NCI-H446 (cell line): ENCODE measurements at places on chromosomes 12 and 14.

DNA sequence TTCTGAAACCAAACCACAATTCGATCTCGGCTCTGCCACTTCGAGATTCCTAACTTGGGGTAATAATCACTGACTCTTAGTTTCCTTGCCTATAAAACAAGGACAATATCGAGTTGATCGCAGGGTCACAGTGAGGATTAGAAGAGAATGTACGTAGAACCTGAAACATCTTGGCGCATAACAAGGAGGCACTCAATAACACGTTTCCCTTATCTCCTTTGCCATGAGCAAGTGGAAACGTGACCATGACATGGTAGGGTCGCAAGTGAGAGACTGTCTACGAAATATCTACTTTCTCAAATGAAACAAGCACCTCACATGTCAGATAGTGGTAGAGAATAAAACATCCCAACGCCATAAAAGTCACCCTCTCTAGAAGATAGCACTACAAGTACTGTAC lies 2.3 kb downstream of the DICER1 start:
- DNase-seq = no peak

DNA sequence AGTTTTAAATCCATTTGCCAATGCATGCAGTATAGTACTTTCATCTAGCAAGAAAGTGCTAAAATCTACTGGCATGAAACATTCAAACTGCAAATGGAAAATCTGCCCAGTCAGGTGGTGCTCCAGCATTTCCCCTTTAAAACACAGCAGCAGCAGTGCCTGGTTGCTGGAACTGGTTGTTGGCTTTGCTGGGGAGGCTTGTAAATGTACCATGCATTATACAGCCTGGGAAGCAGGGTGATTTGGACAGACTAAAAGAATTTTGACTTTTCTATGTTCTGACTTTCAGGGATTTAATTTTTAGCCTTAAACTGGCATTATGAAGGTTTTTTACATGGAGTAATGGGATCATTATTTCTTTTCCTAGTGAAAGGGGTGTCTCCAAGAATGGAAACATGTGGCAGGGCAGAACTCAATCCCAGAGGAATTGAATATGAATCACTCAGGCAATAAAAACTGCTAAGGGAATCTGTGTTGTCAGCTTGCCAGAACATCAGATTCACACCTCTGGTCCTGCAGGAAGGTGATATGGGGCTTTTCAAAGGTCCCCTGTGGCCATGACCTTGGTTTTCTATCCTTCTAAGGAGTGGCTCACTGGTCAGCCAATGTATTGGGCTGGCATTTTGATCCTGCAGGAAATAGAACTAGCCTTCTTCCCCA lies 9.0 kb upstream of the PAX9 start:
- no peak for DNase-seq

GRCh38 chr12:64950711-64951298 lies 126.4 kb downstream of the TBC1D30 start:
- no peak for DNase-seq

GRCh38 chr12:3531496-3531895 lies 40.5 kb downstream of the PRMT8 start:
- DNase-seq = no peak

GRCh38 chr14:37115406-37115805 lies 57.0 kb downstream of the SLC25A21 start:
- DNase-seq = no peak

DNA sequence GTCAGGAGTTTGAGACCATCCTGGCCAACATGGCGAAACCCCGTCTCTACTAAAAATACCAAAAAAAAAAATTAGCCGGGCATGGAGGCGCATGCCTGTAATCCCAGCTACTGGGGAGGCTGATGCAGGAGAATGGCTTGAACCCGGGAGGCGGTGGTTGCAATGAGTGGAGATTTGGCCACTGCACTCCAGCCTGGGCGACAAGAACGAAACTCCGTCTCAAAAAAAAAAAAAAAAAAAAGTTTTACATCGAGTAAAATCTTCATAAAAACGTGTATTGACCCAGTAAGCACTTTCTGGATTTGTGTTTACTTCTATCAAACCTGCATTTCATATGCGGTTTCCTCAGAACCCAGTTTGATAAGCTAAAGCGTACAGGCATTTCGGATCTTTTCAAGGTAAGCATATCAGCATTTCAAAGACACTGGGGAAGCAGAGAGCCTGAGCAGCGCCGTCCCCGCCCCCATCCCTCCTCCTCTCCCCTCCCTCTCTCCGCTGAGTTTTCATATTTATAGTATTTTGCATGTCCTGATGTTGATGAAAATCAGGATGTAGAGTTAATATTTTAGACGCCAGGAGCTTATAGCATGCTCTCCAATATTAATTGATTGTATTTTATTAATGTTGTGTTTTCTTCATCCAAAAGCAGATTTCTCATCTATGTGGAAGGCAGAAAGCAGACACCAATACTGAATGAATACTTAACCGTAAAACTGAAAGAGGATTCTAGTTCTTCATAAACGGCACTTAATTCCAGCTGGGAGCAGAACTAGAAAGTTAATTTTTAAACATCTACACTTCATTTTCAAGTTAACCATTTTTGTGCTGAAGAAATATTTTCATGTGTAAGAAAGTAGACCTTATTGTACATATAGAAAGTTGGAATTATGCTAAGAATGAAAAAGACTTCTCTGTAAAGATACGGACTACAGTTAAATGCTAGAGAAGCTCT lies 9.2 kb upstream of the HIP1R start:
- DNase-seq = no peak

DNA sequence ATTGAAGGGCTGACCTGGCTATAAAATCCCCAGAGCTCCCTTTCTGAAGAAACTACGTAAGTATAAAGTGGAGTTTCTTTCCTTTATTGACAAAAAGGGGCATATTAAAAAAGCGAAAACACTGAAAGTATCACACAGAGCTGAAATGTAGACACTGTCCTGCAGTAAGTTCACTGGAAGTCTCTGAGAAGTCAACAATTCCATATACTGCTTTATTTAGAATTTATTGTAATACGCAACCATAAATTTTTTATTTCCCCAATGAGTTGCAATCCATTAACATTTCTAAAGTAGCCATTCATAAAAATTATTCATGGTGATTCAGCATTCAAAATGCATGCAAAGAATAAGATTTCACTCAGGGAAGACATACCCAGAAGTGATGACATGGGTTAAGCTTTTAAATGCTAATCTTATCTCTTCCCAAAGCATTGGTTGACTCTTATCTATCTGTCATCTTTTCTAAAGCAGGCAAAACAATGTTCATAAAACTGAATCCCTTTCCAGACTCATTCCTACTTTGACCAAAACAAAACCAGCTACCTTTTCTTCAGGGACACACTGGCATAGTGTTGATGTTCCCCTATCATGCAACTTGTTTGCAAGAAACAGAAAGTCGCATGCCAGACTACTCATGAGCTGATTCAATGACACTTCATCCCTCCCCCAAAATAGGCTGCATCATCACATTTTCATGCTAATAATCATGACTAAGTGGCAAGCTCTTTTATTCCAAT lies 17.3 kb downstream of the KITLG start:
- no peak for DNase-seq

DNA sequence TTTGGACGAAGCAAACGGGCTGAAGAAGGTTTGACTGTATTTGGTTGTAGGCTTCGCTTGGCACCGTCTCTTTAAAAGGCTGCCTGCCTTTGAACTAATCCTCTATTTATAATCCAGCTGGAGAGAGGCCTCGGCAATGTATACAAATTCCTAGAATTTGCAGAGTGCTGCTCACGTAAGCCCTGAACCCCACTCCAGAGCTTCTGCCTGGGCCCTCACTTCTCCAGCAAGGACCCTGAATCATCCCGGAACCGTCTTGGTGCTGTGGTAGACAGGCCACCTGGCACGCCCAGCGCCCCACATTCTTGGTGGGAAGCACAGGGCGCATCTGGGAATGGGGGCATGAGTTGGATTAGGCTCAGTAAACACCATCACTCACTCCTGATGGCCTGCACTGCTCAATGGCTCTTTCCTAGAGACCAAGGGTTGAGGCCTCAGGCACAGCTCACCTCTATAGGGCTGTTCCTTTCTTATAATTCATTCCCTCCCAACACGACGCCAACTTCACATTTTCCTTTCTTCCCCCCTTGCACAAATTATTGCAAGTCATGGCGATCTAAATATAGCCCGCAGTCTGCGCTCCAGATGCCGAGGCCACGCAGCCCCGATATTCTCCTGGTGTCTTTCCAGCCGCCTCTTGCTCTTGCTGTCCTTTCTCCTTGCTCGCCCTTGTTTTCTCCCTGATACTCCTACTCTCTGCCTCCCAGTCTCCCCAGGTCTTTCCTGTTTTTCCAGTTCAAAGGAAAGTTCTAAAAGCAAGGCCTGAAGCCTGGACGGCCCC lies 141.0 kb downstream of the ZFP36L1 start:
- no peak for DNase-seq

DNA sequence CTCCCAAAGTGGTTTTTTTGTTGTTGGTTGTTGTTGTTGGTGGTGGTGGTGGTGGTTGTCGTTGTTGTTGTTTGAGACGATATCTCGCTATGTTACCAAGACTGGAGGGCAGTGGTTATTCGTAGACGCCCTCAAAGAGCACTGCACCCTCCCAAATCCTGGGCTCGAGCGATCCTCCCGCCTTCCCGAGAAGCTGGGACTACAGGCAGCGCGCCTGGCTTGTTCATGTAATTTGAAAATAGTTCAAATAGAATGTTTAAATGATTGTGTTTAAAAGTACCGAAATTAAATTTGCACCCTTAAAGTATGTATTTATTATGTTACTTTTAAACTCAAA lies 439 bp upstream of the ANAPC5 start:
- DNase-seq = peak; percentile 84

DNA sequence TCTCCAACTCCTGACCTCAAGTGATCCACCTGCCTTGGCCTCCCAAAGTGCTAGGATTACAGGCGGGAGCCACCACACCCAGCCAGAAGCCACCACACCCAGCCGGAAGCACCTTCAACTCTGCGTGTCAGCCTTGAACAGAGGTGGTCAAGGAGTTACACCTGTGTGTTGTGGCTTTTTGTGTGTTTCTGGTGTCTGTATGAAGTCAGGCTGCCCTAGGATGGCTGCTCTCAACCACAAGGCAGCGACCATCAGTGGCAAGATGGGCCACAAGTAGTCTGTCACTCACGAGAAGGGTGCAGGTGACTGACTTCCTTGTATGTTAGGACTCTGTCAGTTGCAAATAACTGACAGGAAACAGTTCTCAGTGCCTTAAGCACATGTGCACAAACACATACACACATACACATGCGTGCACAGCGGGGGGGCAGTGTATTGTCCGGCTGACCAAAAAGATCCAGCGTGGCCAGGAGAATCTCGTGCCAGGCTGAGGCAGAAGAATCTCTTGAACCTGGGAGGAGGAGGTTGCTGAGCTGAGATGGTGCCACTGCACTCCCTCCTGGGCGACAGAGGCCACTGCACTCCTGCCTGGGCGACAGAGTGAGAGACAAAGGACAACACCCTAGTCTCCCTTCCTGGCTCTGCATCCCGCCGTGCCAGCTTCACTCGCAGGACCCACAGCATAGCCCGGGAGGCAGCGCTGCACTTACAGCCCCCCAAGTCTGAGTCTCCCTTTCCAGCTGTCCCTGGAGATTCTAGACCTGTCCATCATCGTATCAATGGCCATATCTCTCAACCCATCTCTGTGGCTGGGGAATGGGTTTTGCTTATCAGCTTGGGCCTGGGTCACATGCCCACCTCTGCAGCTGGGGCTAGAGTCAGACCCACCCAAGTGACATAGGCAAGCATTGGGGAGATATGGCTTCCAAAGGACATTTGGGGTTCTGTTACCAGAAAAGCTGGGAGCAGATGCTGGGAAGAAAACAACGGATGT lies 13.7 kb downstream of the P2RX4 start:
- no peak for DNase-seq

- DNase-seq = no peak
Measured at GRCh38 chr12:54270345-54270744, 9.6 kb downstream of the CBX5 start.

GRCh38 chr14:35305633-35306032 lies 13.5 kb downstream of the PSMA6 start:
- DNase-seq = no peak

DNA sequence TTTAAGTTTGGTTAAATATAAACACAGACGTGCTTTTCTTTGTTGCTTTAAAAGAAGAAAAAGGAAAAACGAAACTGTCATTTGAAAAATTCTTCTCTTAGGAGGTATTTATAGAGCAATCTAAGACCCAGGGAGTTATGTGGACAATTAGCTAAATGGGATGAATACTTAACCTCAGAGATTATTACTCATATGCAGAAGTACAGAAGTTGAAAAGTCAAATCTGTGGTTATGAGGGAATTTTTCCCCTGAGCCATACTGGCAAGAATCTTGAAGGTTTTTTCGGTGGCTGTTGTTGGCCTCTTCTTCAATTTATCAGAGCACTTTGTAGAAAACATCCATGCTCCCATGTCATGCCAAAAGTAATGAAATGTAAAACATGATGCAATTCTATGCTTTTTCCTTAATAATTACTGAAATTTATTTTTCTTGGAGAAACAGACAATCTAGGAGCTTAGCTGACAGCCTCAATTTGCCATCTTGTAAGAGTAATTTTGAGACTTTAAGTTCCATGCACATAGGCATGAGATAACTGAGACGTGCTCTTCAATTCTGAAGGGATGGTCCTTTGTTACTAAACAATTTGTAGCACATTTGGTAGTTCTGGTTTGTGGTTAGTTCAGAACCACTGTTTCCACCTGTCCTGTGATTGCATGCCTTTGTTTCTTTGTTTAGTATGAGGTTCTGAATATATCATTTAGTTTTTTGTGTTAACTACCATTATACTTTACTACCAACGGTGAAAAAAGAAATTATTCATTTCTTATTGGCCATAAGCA lies 126.6 kb downstream of the BCAT1 start:
- no peak for DNase-seq

GRCh38 chr14:76212242-76212641 lies 60.5 kb downstream of the GPATCH2L start:
- no peak for DNase-seq

DNA sequence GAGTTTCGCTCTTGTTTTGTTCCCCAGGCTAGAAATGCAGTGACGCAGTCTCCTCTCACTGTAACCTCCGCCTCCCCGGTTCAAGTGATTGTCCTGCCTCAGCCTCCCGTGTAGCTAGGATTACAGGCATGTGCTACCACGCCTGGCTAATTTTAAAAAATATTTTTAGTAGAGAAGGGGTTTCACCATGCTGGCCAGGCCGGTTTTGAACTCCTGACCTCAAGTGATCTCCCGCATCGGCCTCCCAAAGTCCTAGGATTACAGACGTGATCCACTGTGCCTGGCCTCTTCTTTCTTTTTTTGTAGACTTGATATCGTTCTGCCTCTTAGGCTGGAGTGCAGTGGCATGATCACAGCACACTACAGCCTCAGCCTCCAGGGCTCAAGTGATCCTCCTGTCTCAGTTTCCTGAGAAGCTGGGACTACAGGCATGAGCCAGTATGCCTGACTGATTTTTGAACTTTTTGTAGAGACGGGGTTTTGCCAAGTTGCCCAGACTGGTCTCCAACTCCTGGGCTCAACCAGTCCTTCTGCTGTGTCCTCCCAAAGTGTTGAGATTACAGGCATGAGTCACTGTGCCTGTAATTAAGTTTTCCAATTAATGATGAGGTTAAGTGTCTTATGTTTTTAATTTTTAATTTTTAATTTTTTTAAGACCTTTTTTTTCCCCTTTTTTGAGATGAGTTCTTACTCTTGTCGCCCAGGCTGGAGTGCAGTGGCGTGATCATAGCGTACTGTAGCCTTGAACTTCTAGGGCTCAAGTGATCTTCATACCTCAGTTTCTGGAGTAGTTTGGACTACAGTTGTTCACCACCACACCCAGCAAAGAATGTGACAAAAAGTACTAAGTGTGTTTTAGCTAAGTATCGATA lies 10.2 kb downstream of the RCOR1 start:
- no peak for DNase-seq
